Parietal lobe (tissue), 2 donors: ENCODE measurements at places on chromosomes 4 and X. TPM values are rescaled to one million over a fixed set of nuclear protein-coding genes. Genes with fewer than 3 reads are reported as not detected.

The TMPRSS11B gene
- total RNA-seq, result not detected

The AGTR2 gene
- not detected for total RNA-seq

The DKK2 gene
- 1.3 TPM for total RNA-seq

The LGI2 gene
- 3.1 TPM for total RNA-seq

The NOX1 gene
- not detected for total RNA-seq

The PABPC1L2A gene
- total RNA-seq, result 0.94 TPM

The F11 gene
- not detected for total RNA-seq
